IPS DF 6.9 (cell line): ENCODE measurements at places on chromosomes 12 and 14.

- DNase-seq, result no peak
- no peak overlapping the region for H3K27ac ChIP-seq
Observed at GRCh38 chr14:35331605-35332516, 39.7 kb downstream of the PSMA6 start.

DNA sequence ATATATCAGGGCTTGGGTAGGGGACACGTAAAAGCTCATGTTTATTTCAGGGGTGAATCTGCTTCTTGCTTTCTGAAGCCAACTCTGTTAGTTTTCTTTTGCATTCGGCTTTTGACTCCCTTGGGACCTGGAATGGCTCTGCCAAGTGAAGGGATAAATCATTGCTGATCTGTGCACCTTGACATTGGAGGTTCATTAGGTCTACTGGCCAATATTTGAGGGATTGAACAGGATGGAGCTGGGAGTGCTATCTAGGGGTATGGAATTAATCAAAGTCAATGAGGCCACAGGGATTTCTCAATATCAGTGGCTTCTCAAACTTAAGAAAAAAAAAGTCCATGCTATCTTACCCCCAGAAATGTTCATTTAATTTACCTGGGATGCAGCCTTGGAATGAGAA lies 203.5 kb upstream of the RMST start:
- no peaks in the 10 kb centered on the region for H3K27me3 ChIP-seq
- no peaks in the 10 kb centered on the region for H3K4me1 ChIP-seq
- no peak overlapping the region for H3K27ac ChIP-seq
- no peaks in the 10 kb centered on the region for H3K36me3 ChIP-seq
- no peak overlapping the region for H3K4me3 ChIP-seq

DNA sequence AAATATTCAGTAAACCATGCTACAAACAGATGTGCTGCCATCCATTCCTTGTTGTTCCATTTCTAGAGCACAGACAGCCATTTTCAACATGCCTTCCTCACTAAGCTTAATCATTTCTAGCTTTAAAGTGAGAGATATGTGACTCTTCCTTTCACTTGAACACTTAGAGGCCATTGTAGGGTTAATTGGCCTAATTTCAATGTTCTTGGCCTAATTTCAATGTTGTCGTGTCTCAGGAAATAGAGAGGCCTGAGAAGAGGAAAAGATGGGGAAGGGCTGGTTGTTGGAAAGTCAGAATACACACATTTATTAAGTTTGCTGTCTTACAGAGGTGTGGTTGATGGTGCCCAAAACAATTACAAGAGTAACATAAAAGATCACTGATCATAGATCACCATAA lies 435.1 kb downstream of the ZFP36L1 start:
- H3K27me3 ChIP-seq, result no peaks in the 10 kb centered on the region
- no peak overlapping the region for H3K4me3 ChIP-seq

DNA sequence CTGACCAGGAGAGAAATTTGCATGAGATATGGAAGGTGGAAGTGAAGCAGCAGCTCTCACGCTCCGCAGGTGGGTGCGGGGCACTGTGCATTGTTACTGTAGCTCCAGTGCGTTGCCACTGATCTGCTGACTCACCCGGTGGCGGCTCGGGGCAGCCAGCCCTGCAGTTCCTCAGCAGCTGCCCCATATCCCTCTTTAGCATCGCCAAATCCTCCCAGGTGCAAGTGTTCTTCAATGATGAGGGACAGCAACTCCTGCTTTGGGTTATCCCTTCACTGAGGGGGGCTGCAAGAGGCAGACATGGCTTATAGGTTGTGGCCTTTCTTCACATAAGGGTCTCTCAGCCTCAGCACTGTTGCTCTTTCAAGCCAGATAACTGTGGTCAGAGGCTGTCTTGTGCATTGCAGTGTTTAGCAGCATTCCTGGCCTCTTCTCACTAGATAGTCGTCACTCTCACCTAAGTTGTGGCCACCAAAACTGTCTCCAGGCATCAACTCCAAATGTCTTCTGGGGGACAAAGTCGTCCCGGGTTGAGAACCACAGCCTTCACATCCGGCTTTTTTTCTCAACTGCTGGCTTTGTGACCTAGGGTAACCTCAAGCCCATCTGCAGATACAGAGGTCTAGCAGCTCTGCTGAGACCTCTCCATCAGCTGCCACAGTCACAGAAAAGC lies 180.8 kb downstream of the EFCAB11 start:
- no peak overlapping the region for H3K4me3 ChIP-seq
- H3K4me1 ChIP-seq, result peaks cover 13% of the 10 kb centered on the region; the same call in 1 of the 2 replicates
- no peak overlapping the region for H3K27ac ChIP-seq
- no peaks in the 10 kb centered on the region; the same call in 1 of the 2 replicates for H3K36me3 ChIP-seq

DNA sequence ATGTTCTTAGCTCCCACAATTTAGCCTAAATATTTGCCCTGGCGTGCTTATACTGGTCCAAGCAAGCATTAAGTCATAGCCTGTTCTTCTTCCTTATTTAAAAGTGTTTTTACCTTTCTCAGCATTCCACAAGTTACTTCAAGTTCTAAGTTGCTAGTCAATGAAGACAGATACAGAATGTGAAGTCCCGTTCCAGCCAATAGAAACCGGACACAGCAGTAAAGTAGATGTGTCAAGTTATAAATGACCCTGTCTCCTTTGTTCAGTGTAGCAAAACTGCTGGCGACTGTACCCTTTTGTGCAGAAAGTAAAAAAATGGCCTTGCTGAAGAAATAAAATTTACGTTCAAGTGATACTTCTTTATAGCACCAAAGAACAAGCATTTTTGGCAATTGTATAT lies 3.9 kb downstream of the SNAPC1 start:
- H3K27me3 ChIP-seq, result no peaks in the 10 kb centered on the region
- no peak overlapping the region for H3K4me3 ChIP-seq
- H3K4me1 ChIP-seq, result no peaks in the 10 kb centered on the region
- DNase-seq, result no peak
- no peak overlapping the region for H3K27ac ChIP-seq

GRCh38 chr14:81363746-81364378 lies 36.3 kb downstream of the STON2 start:
- DNase-seq, result no peak
- no peak overlapping the region for H3K27ac ChIP-seq
- peaks cover 4% of the 10 kb centered on the region; the same call in 1 of the 2 replicates for H3K4me1 ChIP-seq

DNA sequence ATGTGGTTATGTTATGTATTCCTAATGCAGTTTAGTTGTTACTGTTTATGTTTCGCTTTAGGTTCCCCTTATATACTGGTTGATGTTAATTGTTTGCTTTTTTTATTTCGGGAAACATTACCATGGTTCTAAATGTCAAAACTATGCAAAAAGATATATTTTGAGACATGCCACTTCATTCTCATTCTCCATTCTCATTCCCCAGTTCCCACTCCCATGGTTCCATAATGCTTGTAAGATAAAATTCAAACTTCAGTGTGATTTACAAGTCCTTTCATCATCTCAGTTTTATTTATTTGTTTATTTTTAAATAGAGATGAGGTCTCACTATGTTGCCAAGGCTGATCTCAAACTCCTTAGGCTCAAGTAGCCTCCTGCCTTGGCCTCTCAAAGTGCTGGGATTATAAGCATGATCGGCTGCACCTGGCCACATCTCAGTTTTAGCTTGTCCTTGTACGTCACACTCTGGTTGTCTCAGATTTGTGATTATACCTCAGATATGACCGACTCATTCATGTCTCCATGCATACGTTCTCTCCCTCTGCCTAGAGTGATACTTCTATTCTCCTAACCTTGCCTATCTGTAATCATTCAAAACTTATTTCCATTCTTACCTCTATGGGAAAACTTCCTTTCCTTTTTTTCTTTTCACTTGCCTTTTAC lies 407.8 kb upstream of the RGS6 start:
- H3K4me1 ChIP-seq, result no peaks in the 10 kb centered on the region
- no peak overlapping the region for H3K4me3 ChIP-seq
- H3K27ac ChIP-seq, result no peak overlapping the region

GRCh38 chr14:92655419-92656201 lies 92.8 kb downstream of the LGMN start:
- H3K27me3 ChIP-seq, result no peaks in the 10 kb centered on the region
- no peaks in the 10 kb centered on the region; the same call in 1 of the 2 replicates for H3K4me1 ChIP-seq
- no peak overlapping the region for H3K27ac ChIP-seq

DNA sequence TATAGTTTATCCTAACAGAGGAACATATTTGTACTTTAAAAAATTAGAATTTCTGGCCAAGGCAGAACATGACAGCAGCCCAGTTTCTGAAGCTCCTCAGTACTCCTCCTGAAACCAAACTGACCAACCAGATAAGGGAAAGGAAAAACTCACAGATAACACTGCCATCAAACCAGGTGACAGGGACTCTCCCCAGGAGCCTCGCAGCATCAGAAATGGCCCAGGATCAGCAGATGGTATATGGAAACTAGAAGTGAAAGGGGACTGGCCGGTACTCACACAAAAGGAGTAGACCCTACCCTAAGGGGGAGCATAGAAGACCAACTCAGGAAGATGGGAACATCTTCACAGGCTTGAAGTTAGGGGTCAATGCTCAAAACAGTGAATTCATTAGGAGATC lies 22.0 kb downstream of the GALC start:
- no peaks in the 10 kb centered on the region for H3K36me3 ChIP-seq
- no peaks in the 10 kb centered on the region for H3K27me3 ChIP-seq
- no peaks in the 10 kb centered on the region for H3K4me1 ChIP-seq
- H3K27ac ChIP-seq, result no peak overlapping the region

DNA sequence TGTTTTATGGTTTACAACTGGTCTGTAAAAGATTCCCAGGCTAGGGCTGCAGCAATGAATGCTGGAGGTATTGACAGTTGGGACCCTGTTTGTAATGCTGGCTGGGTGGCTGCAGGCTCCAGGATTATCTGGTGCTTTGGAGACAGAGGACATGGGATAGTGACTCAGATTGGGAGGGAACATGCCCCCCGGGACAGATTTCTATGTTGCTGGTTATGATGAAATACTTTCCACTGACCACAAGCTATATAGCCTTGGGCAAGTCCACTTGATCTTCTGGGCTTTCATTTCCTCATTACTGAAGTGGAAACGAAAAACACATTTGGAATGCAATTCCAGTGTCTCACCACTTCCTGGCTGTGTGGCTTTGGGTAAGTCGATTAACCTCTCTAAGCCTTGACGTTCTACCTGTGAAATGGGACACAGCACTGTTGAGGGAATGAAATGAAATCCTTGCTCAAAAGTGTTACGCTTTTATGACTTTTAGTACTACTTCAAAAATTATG lies 6.3 kb upstream of the TPCN1 start:
- no peak for DNase-seq
- no peaks in the 10 kb centered on the region for H3K4me1 ChIP-seq
- no peaks in the 10 kb centered on the region for H3K36me3 ChIP-seq
- H3K27ac ChIP-seq, result no peak overlapping the region
- H3K27me3 ChIP-seq, result no peaks in the 10 kb centered on the region

DNA sequence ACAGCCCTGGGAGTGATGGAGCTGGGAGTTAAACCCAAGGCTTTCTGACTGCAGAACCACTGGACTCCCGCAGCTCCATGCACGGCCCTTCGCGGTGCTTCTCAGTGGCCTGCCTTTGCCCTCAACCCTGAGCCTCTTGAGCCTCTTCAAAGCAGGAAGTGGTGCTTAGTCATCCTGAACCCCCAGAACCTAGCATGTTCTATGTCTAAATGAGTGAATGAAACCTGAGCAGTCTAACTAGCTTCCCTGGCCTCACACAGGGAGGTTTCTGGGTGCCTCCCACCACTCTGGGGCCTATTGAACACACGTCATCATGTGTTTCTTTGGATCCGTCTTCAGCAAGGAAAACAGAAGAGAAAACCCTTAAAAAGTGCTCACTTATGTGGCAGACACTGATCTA lies 117.9 kb upstream of the SFSWAP start:
- peaks cover 3% of the 10 kb centered on the region; the same call in 1 of the 2 replicates for H3K4me1 ChIP-seq
- no peak overlapping the region for H3K4me3 ChIP-seq
- H3K27ac ChIP-seq, result no peak overlapping the region
- DNase-seq, result no peak

DNA sequence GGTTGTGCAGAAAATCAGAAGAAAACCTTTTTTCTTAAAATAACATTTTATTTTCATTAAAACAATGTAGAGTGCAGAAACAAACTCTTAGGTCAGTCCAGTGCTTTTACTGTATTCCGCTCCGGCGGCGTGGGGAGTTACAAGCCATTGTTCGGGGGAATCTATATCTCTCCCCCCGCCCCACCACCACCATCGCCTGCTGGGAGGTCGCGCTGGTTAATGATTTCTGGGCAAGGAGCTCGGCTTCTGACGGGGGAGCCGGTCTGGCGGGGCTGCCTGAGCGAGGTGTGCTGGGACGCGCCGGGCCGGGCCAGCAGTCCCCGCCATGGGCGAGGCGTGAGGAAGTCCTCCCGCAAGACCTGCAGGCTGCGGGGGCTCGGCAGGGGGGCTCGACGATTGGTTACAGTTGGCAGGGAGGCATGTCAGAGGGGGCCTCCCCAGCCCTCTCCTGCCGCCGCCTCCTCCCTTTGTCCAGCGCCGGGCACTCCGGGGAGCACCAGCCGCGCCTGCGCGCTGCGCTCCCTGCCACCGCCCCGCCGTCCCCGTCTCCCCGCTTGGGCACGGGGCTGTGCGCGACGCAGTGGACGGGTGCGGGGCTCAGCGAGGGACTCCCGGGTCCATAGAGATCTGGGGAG lies 1.0 kb upstream of the DUSP6 start:
- DNase-seq, result no peak
- H3K4me1 ChIP-seq, result peaks cover 7% of the 10 kb centered on the region; the same call in 1 of the 2 replicates
- H3K36me3 ChIP-seq, result no peaks in the 10 kb centered on the region
- H3K27ac ChIP-seq, result no peak overlapping the region
- peaks cover 20% of the 10 kb centered on the region; the same call in 1 of the 2 replicates for H3K27me3 ChIP-seq

GRCh38 chr12:52837781-52838608 lies 3.9 kb upstream of the KRT79 start:
- no peaks in the 10 kb centered on the region for H3K27me3 ChIP-seq
- no peak overlapping the region for H3K4me3 ChIP-seq
- H3K36me3 ChIP-seq, result no peaks in the 10 kb centered on the region
- no peak overlapping the region for H3K27ac ChIP-seq
- no peak for DNase-seq

DNA sequence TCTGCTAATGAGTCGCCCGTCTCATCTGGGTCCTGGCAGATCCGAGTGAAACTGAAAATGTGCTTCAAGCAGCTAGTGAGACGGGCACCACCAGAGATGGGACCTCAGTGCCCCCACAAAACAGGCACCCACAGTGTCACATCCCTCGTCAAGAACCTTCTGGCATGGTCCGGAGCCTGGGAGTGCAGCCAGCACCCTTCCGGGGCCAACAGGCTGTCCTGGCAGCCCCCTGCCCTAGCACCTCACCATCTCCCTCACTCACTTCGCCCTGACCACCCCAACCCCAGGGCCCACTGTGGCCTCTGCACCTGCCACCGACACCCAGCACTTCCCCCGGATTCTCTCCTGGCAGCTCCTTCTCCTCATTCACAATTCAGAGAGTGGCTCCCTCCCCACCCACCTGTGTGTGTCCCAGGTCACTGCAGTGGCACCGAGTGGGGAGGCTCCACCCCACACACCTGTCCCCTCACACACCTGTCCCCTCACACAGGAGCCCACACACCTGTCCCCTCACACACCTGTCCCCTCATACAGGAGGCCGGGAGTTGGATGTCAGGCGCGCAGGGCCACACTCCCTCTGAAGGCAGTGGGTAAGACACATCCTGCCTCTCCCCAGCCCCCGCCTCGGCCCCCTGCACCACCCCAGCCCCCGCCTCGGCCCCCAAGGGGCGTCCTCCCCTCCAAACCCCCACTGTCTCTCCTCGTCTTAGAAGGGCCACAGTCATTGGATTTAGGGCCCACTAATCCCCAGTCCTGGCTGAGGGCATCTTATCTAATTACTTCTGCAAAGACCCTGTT lies 7.9 kb downstream of the GALNT9 start:
- H3K36me3 ChIP-seq, result no peaks in the 10 kb centered on the region; the same call in 1 of the 2 replicates
- H3K27me3 ChIP-seq, result no peaks in the 10 kb centered on the region; the same call in 1 of the 2 replicates
- no peak overlapping the region for H3K4me3 ChIP-seq
- H3K27ac ChIP-seq, result no peak overlapping the region
- no peak for DNase-seq
- H3K4me1 ChIP-seq, result no peaks in the 10 kb centered on the region; the same call in 1 of the 2 replicates
